ENCODE measurements at places on chromosomes 12 and 14.

GRCh38 chr12:88793096-88793495 lies 212.8 kb upstream of the KITLG start:
- DNase-seq, result no peak

DNA sequence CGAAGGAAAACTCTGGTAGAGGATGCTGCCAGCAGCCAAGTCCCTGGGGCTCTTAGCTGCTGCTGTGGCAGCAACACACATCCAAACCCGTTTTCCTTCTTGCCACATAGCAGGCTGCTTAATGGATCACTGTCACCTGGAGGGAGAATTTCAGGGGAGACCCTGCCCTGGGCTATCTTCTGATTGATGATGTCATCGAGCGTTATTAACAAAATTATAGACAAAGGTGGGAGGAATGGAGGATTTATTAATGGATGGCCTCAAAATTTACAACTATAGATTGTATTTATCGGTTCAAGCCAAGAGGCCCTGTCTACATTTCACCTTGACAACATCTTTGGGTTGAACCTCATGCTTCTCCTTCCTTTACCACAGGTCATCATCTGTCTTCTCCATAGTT lies 120.8 kb upstream of the PZP start:
- DNase-seq, result no peak

DNA sequence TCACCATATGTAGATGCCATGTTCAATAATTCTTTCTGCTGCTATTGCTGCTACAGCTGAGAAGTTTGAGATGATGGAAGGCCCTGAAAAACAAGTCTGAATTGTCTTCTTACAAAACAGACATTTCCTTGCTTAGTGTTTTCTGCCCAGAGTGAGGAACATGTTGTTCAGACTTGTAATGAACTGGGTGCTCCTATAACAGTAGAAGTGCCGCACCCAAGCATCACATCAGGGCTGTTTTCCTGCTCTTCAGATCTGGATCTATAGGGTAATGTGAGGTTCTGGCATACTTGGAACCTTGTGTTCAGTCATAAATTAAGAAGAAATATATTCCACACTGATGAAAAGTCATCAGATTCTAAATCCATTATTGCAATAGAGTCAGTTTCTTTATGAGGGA lies 171.9 kb upstream of the DIO2 start:
- DNase-seq, result no peak

DNA sequence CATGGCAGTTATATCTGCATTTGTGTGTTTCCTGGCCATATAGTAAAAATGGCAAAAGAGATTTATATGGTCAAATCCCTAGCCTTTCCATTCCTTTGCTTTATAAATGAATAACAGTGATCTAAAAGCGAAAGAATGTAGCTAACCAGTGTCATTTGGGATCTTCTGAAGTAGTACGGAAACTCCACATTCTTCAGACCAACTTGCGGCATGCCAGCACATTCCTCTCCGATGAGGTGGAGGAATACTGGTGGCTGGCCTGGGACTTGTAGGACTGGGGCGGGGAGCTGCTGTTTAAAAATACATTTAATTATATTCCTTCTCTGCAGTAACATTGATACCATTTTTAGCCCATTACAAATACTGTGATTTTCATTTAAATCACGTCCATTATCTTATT lies 85.3 kb downstream of the SAMD4A start:
- DNase-seq, result peak; percentile 57
